Mammary epithelial cell (primary cell): ENCODE measurements at places on chromosomes 1 and 21. TPM values are rescaled to one million over a fixed set of nuclear protein-coding genes. Genes with fewer than 3 reads are reported as not detected.

Gene LINGO4
- not detected for total RNA-seq

Gene AQP10
- total RNA-seq, result not detected

Gene URB2
- 13.3 TPM for total RNA-seq

Gene NBPF3
- total RNA-seq, result 12.8 TPM

Gene SAMSN1
- total RNA-seq, result not detected

Gene BMP8A
- 0.50 TPM for total RNA-seq

Gene PANK4
- total RNA-seq, result 14.2 TPM

Gene HSD3B1
- total RNA-seq, result 0.17 TPM
